Nasal cavity respiratory epithelium epithelial cell of viscerocranial mucosa (primary cell): ENCODE measurements at places on chromosomes 12 and 14. TPM values are rescaled to one million over a fixed set of nuclear protein-coding genes. Genes with fewer than 3 reads are reported as not detected.

Gene SLC25A47
- 0.07 TPM in 1 of 2 replicates, not detected in the other for total RNA-seq

Gene RIPK3
- 1.4 and 4.6 TPM in 2 replicates for total RNA-seq

Gene PDE3A
- total RNA-seq: under 0.01 TPM in 1 of 2 replicates, not detected in the other

Gene TTC8
- total RNA-seq: 8.2 and 17.9 TPM in 2 replicates

Gene TMTC2
- 12.0 and 22.6 TPM in 2 replicates for total RNA-seq

Gene CCDC38
- total RNA-seq: under 0.01 TPM in 1 of 2 replicates, not detected in the other

Gene COX8C
- not detected in 2 replicates for total RNA-seq

Gene DCP1B
- 2.7 and 6.8 TPM in 2 replicates for total RNA-seq

Gene KRT85
- not detected in 2 replicates for total RNA-seq

Gene AVPR1A
- not detected in 2 replicates for total RNA-seq

Gene SLC6A15
- 40.5 and 86.1 TPM in 2 replicates for total RNA-seq

Gene ESRRB
- not detected in 2 replicates for total RNA-seq

Gene SPX
- total RNA-seq: 0.21 and 0.68 TPM in 2 replicates

Gene PPP2R3C
- 18.7 and 20.2 TPM in 2 replicates for total RNA-seq

Gene TCL1B
- total RNA-seq: not detected in 2 replicates

Gene ARHGDIB
- total RNA-seq: 0.68 and 4.8 TPM in 2 replicates

Gene TCL1A
- total RNA-seq: not detected in 2 replicates

Gene PLXNC1
- total RNA-seq: 0.50 TPM in 1 of 2 replicates, not detected in the other

Gene WIF1
- not detected in 2 replicates for total RNA-seq

Gene CELA1
- total RNA-seq: under 0.01 TPM in 1 of 2 replicates, not detected in the other

Gene FAR2
- total RNA-seq: 0.64 and 0.68 TPM in 2 replicates

Gene GALNT6
- 6.5 and 73.5 TPM in 2 replicates for total RNA-seq

Gene ENDOU
- under 0.01 TPM in 1 of 2 replicates, not detected in the other for total RNA-seq

Gene SERPINA10
- total RNA-seq: not detected in 2 replicates

Gene DPY19L2
- total RNA-seq: 0.68 and 1.6 TPM in 2 replicates

Gene ASCL1
- not detected in 2 replicates for total RNA-seq

Gene EMP1
- total RNA-seq: 11.6 and 31.9 TPM in 2 replicates

Gene ITGB7
- total RNA-seq: 2.6 and 3.1 TPM in 2 replicates

Gene KRT4
- 1.0 and 33.2 TPM in 2 replicates for total RNA-seq

Gene GPRC5D
- not detected in 2 replicates for total RNA-seq

Gene MYH6
- total RNA-seq: not detected in 2 replicates

Gene SLC25A21
- 0.71 and 1.4 TPM in 2 replicates for total RNA-seq

Gene KRT72
- total RNA-seq: not detected in 2 replicates

Gene DBX2
- total RNA-seq: not detected in 2 replicates

Gene TMEM119
- total RNA-seq: not detected in 2 replicates

Gene RASSF8
- 22.2 and 45.9 TPM in 2 replicates for total RNA-seq

Gene SMCO2
- 1.1 and 4.1 TPM in 2 replicates for total RNA-seq

Gene KLHL28
- total RNA-seq: 18.7 and 19.8 TPM in 2 replicates

Gene CCDC60
- 1.4 TPM in 1 of 2 replicates, not detected in the other for total RNA-seq

Gene KIF5A
- under 0.01 and 0.21 TPM in 2 replicates for total RNA-seq

Gene WNT5B
- 2.1 and 5.6 TPM in 2 replicates for total RNA-seq

Gene KRT8
- 172 and 194 TPM in 2 replicates for total RNA-seq

Gene DDHD1
- 7.5 and 12.5 TPM in 2 replicates for total RNA-seq

Gene KRT3
- total RNA-seq: under 0.01 TPM in 1 of 2 replicates, not detected in the other

Gene BHLHE41
- total RNA-seq: under 0.01 and 1.1 TPM in 2 replicates

Gene AMHR2
- not detected in 2 replicates for total RNA-seq

Gene ZBTB25
- total RNA-seq: 6.2 and 8.3 TPM in 2 replicates

Gene ABHD12B
- total RNA-seq: under 0.01 TPM in 1 of 2 replicates, not detected in the other

Gene NOS1
- under 0.01 and 3.1 TPM in 2 replicates for total RNA-seq

Gene P2RX4
- 11.6 and 26.1 TPM in 2 replicates for total RNA-seq

Gene KLHDC1
- 0.68 and 1.2 TPM in 2 replicates for total RNA-seq

Gene SNRPF
- 12.9 and 13.7 TPM in 2 replicates for total RNA-seq

Gene PLEKHG7
- total RNA-seq: 0.28 TPM in 1 of 2 replicates, not detected in the other

Gene MMP17
- total RNA-seq: 2.3 and 9.9 TPM in 2 replicates

Gene FBRSL1
- total RNA-seq: 5.8 and 14.1 TPM in 2 replicates

Gene SERPINA9
- not detected in 2 replicates for total RNA-seq

Gene SUOX
- 3.4 and 4.9 TPM in 2 replicates for total RNA-seq

Gene KRT82
- total RNA-seq: not detected in 2 replicates
